CD4-positive, alpha-beta T cell treated with Interleukin-12 subunit alpha and Interleukin-12 subunit beta, for 1 hour (primary cell): ENCODE measurements at places on chromosomes 1 and 21.

DNA sequence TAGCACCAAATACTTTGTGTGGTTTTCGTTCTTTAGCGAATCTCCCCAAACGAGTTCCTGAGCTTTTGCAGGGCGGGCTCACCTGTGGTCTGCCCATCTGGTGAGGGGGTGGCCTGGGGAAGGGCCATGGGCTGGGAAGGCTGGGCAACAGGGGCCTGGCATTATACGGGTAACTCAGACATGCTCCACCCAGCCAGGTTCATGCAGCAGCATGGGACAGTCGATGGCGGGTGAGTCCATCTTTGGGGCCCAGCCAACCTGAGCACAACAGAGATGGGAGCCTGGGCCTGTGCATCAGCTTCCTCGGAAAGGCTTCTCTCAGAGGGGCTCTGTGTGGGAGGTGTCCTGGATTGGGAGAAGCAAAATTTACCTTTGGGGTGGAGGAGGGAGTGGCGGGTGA, 302.6 kb downstream of the CAMTA1 start:
- DNase-seq: no peak

DNA sequence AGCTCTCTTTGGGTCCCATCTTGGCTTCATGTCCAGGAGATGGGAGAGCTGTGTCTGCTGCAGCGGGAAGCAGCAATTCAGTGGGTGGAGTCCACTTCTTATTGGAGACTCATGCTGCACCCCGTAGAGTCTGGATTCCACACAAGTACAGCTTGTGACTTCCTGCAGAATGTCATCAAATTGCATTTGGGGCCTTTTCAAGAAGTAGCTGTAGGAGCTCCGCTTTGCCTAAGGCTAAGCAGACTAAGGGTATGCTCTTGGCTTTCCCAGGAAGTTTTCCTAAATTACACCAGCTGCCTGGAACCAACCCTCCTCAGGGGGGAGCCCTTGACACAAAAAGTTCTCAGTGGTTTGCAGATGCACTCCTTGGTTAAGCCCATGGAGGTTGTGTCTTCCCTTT, 5.7 kb upstream of the MOB3C start:
- no peak for DNase-seq

GRCh38 chr1:176066709-176067108, 140.4 kb downstream of the COP1 start:
- DNase-seq: no peak

GRCh38 chr1:6401673-6402072, 8.1 kb upstream of the ACOT7 start:
- DNase-seq: peak; percentile 12

GRCh38 chr1:215476541-215476940, 90.6 kb upstream of the KCTD3 start:
- no peak for DNase-seq

DNA sequence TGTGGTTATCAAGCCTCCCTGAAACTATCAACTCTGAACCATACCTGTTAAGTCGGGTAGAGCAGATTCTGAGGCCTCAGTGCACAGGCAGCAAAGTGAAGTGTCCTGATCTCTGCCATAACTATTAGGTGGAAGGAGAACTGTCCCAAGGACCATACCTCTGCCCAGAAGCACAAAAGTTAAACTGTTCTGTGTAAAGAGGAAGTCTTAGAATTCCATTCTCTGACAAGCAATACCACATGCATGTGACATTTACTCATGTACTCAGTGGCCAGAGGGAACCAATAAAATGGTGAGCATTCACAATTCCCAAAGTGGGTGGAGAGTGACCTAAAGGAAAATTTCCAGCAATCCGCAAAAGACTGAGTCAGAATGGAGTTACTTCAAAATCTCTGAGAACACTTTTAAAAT, 61.0 kb downstream of the TOR3A start:
- DNase-seq: no peak

- no peak for DNase-seq
These were observed 13.1 kb upstream of the LPGAT1 start for GRCh38 chr1:211843507-211844298.

DNA sequence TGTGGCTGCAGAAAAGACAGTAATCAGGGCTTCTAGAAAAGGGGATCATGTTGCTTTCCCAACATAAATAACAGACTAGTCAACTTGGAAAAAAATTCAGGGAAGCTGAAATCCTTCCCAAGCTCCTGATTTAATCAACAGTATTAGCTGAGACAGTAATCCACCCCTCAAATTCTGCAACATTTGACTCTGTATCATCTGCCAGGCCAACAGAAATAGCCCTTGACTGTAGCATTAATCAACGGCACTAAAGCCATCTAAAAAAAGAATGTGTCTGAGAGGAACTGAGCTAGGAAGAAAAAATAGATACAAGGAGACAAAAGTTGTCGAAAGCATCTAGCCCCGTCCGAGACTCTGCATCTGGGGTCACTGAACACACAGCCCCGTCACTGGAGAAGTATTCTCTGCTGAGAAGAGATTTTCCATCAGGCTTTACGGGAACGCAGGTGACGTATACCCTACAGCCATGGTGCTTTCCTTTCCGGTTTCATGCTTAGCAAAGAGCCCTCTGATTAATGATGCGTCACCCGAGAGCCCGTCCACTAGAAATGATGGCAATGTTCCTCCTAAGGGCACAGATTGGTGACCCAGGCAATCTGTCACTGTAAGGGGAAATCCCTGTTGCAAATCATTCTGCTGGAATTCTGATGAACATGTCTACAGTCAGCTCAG, 42.1 kb upstream of the TP53BP2 start:
- DNase-seq: no peak

GRCh38 chr1:216651826-216652418, 71.3 kb downstream of the ESRRG start:
- DNase-seq: no peak

DNA sequence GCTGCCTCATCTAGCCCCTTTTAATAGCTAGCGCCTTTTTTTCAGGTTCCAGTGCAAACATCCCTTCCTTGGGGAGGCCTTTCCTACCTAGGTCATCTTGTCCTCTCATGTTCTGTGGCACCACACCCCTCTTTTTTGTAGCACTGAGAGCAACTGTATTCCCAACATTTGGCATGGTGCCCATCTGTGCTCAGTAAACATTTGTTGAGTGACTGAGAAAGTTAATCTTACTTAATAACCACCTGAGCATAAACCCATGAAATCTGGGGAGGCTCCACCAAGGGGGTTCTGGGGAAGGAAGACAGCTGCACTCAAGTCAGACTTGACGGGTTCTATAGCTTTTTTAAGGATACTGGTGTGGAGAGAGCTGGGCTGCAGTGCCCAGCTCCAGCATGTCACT, 90.0 kb downstream of the NOS1AP start:
- DNase-seq: no peak
